ENCODE measurements at places on chromosomes 1 and 21.

GRCh38 chr21:18715606-18716005 is 312.0 kb upstream of the TMPRSS15 start:
- DNase-seq = no peak

DNA sequence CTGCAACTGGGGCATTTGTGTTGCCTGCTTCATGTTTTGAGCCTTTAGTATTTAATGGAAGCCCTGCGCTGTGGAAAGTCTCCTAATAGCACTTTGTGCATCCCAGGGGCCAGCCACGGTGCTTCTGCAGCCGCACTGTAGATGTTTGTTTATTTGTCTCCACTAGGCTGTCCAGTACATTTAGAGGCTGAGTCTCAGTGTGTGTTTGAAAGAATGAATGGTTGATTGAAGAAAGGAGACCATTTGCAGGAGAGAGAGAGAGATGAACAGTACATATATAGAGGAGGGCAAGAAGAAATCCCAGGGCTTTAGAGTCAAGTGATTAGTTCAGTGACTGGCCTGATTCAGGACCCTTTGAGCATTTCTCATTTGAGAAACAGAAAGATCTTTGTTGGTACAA is 33.9 kb downstream of the MPZL1 start:
- DNase-seq = no peak

DNA sequence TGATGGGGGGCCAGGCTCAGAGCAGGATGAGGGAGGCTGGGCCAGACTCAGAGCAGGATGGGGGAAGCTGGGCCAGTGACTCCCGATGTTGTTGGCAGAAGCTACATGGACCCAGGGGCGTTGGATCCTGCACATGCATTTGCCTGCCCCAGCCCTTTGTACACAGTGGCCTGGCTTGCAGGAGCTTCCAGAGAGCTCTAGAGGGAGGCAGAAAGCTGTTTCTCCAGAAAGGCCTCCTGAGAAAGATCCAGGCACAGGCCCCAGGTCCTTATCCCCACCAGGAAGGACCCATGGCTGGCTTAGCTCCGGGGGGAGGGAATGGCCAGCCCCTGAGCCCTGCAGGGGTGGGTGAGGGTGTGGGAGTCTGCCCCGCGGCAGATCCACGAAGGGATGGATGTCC is 106.6 kb upstream of the ACTRT2 start:
- DNase-seq = no peak

- no peak for DNase-seq
Measured at GRCh38 chr1:33306653-33307493, 14.0 kb downstream of the A3GALT2 start.

GRCh38 chr1:15038232-15039016 is 115.1 kb upstream of the TMEM51 start:
- no peak for DNase-seq

DNA sequence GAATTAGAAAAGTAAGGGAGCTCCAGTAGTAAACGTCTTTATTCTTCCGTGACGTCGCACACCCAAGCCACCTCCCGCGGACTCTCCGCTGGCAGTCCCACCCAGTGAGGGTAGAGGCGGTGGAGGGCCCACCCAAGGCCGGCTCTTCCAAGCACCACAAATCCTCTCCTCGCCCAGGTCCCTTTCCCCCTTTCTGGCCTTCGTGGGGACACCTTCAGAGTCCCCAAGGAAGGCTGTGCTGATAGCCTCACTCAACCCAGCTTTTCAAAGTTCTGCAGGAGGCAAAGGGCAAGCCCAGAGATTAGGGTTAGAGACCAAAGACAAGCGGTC is 349 bp upstream of the GPN2 start:
- DNase-seq = no peak

GRCh38 chr1:34976384-34977209 is 8.6 kb downstream of the TMEM35B start:
- no peak for DNase-seq

DNA sequence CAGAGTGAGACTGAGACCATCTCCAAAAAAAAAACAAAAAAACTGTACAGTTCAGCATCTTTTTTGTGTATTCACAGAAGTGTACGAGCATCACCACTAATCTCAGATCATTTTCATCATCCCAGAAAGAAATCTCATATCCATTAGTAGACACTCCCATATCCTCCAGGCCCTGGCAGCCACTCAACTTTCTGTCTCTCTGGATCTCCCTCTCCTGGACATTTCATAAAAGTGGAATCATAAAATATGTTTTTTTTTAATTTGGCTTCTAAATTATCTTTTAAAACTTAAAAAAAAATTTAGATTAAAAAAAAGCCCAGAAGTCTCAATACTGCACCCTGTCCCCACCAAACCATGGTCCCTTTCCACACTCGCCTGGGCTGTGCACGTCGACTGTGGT is 22.1 kb downstream of the RIPPLY3 start:
- DNase-seq = no peak

DNA sequence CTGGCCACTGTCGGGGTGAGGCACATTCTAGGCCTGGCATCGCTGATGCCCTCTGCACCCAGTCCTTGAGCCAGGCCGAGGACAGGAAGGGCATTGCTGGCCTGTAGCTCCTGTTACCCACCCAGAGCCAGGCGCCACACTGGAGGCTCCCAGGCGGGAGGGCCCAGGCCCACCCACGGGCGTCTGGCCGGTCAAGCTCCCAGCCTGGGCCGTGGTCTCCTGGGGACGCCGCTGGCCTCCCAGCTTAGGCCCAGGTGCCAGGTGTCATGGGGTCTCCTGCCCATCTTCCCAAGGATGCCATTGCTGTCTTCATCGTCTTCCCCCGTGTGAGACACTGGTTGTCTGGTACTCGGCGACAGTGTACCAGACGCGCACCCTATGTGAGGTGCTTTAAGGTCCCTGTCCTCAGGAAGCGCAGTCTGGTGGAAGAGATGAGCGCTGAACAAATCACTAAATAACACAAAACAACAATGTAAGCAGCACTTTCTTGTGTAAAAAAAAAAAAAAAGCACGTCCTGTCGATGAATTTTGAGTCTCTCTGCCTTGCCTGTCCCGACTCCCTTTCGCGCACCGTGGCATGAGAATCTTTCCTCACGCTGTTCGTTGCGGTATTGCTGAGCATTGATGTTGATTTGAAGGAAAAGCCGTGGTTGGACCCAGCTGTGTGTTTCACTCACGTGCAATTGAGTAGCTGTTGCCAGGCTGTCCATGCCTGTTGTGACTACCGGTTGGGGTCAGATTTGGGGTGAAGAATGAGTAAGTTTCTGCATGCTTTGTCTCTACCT is 27.0 kb upstream of the TRAPPC10 start:
- DNase-seq = no peak

GRCh38 chr1:231337472-231338269 is at the start of gene EXOC8:
EXOC8 (minus strand) TSS chr1:231337852; CDS start chr1:231337745, 107 bp downstream.
- DNase-seq = peak; percentile 96

DNA sequence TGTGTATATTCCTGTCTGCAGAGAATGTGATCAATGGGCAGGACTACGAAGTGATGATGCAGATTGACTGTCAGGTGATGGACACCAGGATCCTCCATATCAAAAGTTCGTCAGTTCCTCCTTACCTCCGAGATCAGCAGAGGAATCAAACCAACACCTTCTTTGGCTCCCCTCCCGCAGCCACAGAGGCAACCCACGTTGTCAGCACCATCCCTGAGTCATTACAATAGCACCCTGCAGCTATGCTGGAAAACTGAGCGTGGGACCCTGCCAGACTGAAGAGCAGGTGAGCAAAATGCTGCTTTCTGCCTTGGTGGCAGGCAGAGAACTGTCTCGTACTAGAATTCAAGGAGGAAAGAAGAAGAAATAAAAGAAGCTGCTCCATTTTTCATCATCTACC is 65.2 kb downstream of the OLFML2B start:
- no peak for DNase-seq

DNA sequence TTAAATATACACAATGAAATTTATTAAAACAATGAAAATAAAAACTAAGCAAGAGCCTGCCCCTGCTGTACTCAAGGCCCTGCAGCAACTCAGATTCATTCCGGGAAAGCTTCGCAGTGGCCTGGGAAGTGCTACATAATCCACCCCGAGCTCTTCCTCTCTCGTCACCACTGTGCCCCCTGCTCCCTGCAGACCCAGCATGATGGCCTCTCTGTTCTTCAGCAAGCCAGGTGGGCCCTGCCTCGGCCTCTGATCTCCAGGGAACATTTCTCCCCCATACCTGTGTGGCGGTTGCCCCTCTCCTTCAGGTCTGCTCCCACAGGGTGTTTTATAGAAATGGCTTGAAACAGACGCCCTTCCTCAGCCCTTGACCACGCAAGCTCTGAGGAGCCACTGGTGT is 10.6 kb downstream of the RNF187 start:
- no peak for DNase-seq

GRCh38 chr1:105724286-105724685 is 1332.2 kb upstream of the PRMT6 start:
- DNase-seq = no peak

- DNase-seq = no peak
Measured at GRCh38 chr1:23126801-23127200, 41.9 kb downstream of the LUZP1 start.

DNA sequence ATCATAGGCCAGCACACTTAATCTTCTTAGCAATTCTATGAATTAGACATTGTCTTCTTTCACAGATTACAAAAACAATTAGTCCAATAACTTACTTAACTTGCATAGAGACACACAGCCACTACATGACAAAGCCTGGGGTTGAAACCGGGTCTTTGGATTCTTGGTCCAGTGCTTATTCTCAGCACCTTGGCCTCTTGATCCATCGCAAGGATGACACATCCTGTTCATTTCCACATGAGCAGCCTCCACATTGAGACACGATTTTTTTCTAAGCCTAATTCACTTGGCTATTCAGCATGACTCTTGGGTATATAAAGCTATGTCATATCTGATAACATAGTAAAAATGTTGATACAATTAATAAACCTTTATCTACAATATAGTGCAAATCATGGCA is 221.0 kb upstream of the FOXD3 start:
- no peak for DNase-seq

DNA sequence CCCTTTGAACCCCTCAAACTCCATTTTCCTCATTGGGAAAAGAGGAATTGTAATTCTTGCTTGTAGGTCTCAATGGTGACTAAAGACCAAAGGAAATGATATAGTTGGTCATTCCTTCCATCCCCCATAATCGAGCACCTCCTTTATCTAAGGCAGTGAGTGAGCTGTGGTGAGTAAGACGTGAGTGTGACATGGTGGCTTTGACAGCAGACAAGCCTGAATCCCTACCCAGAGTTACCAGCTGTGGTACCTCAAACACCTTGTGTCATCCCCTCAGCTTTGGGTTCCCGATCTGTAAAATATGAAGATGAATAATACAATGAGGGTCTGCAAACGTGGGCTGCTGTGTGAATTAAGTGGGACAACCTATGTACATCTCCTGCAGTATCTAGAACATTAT is 8.4 kb downstream of the TRAF5 start:
- DNase-seq = no peak

GRCh38 chr1:225299624-225300023 is 128.2 kb downstream of the LBR start:
- no peak for DNase-seq

DNA sequence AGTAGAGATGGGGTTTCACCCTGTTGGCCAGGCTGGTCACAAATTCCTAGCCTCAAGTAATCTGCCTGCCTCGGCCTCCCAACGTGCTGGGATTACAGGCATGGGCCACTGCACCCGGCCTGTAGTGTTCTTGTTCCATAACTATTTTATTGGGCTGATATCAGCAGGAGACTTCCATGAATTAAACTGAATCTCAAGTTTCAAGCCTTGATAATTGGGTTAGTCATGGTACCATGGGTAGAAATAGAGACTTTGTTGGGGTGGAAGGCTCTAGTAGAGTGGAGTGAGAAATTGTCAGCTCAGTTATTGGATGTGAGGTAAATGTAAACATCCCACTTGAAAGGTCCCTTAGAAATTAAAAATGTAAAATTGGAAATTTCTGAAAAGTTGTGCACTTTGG is 419.1 kb downstream of the ADGRL2 start:
- DNase-seq = no peak

GRCh38 chr1:9630331-9631111 is 21.0 kb upstream of the PIK3CD start:
- no peak for DNase-seq

DNA sequence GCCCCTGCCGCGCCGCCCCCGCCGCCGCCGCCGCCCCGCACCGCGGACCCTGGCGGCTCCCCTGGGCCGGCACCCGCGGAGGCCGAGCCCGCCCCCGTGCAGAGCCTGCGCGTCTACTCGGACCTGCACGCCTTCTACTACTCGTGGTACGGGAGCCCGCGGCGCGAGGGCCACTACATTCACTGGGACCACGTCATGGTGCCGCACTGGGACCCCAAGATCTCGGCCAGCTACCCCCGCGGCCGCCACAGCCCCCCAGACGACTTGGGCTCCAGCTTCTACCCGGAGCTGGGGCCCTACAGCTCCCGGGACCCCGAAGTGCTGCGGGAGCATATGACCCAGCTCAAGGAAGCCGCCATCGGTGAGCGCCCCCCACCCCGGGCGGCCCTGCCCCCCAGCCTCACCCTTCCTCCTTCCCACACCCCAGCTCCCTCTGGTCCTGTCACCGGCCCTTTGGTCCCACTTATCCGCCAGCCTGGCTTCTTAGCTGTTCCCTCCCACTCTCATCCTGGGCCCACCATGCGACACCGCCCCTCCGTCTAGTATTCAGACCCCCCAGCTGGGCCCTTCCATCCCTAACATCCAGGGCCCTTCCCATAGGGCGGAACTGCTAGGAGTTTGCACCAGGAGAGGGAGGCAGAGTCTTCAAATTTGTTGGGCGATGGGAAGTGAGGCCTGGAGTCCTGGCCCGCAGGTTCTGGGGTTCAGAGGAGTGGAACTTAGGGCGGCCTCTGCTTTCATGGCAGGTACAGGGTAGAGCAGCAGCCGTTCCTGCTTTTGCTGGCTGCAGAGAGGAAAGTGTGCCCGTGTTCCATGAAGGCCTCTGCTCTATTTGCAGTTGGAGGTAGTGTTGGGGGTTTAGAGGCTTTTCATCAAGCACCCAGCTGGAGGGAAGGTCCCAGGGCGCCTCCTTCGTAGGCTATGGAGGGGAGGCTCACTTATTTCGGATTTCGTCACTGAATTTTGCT is 1.0 kb downstream of the MANEAL start:
- no peak for DNase-seq

DNA sequence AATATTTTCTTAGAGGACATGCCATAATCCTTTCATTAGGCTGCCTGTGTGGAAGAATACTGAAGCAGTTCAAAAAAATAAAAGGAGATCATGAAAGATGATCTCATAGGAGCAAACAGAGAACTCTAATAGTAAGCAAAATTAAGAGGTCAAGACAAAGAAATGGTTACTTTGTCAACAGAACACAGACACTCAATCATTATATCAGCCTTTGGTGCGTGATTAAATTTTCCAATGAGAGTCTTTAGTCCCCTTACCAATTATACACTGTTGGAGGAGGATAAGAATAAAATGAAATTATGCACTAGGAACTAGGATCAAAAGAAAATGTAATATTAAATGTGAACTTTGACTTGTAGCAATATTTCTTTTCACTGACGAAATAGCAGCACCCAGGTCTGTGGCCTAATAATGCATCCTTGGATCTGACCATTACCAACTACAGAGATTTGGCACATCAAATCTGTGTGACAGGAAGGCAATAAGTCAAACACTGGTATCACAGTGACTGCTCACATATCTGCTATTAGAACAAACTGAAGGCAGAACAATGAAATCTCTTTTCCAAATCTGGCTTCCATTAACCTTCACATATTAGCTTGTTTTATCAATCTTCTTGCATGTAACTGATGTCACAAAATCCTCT is 1812.9 kb downstream of the PLA2G4A start:
- DNase-seq = no peak

Data from SK-N-MC (cell line).